Activated B cell treated with CpG ODN at 0.5 μM for 24 hours (primary cell): ENCODE measurements at places on chromosomes 11 and 22.

DNA sequence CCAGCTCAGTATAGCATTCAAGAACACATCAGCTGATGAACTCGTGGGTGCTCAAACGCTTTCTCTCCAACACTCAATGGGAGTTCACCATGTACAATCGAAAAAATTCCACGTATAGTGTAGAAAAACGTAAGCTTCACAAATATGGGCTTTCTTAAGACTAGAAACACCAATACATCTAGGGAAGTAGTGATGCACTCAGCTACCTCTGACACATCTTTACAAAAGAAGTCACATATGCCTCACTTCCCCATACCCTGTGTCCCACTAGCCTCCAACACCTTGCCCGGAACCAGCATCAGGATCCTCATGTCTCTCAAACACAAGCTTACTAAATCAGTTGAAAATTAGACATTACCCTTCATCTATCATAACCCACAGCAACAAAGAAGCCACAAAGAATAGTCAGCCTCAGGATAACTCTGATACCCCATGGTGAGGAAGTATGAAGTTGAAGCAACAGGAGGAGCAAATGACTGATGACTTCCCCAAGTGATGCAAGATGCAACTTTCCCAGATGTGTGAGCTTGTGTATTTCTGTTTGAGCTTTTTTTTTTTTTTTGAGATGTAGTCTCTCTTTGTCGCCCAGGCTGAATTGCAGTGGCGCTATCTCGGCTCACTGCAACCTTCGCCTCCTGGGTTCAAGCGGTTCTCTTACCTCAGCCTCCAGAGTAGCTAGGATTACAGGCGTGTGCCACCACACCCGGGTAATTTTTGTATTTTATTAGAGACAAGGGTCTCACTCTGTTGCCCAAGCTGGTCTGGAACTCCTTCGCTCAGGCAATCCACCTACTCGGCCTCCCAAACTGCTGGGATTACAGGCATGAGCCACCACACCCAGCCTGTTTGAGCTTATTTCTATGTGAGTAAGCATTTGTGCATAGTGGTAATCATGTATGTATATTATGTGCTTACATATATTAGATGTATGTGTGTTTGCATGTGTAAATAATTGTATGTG, 8.5 kb upstream of the DENND5A start:
- no peak overlapping the region for H3K4me3 ChIP-seq
- H3K36me3 ChIP-seq: peaks cover 2% of the 10 kb centered on the region

GRCh38 chr11:19380375-19380774, 139.6 kb upstream of the E2F8 start:
- no peak overlapping the region for H3K27ac ChIP-seq
- no peaks in the 10 kb centered on the region for H3K36me3 ChIP-seq
- H3K4me3 ChIP-seq: no peak overlapping the region
- DNase-seq: no peak
- peaks cover 24% of the 10 kb centered on the region for H3K27me3 ChIP-seq

- H3K4me3 ChIP-seq: no peak overlapping the region
- no peaks in the 10 kb centered on the region for H3K27me3 ChIP-seq
- DNase-seq: no peak
- H3K27ac ChIP-seq: no peak overlapping the region
These were observed 13.1 kb upstream of the SPDYC start for GRCh38 chr11:65156926-65157325.

DNA sequence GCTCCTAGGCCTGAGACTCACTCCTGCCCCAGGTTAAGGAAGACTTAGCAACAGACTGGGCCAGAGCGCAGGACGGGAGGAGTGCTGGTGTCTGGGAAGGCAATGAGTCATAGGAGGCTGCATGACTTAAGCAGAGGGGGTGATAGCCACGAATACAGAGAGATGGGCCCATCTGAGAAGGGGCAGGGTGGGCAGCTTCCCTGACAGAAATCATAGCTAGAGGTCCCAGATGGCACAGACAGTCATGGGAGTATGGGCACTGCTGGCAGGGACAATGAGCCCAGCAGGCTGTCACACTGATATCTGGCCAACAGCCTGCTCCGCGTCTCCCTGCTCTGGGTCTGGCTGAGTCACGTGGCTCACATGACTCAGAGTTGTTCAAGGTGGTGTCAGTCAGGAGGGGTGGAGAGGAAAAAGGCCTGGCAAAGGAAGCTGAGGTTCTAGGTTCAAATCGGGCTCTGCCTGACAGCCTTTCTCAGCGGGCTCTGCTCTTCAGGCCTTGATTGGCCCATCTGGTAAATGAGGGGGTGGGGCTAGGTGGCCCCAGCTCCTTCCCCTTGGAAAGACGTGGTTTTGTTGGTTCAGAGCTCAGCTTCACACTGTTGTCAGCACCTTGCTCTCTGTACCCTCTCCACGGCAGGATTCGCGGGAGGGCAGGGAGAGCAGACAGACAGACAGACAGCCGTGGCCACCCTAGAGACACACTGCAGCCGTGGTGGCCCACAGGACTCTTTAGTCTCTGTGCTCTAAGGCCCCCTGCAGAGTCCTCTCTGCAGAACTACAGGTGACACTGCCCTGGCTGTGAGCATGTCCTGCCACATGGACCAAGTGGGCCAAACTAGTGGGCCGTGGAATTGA, 47.8 kb downstream of the DBX1 start:
- H3K4me1 ChIP-seq: peaks cover 3% of the 10 kb centered on the region
- H3K36me3 ChIP-seq: no peaks in the 10 kb centered on the region
- H3K27ac ChIP-seq: no peak overlapping the region
- peaks cover 11% of the 10 kb centered on the region for H3K27me3 ChIP-seq

DNA sequence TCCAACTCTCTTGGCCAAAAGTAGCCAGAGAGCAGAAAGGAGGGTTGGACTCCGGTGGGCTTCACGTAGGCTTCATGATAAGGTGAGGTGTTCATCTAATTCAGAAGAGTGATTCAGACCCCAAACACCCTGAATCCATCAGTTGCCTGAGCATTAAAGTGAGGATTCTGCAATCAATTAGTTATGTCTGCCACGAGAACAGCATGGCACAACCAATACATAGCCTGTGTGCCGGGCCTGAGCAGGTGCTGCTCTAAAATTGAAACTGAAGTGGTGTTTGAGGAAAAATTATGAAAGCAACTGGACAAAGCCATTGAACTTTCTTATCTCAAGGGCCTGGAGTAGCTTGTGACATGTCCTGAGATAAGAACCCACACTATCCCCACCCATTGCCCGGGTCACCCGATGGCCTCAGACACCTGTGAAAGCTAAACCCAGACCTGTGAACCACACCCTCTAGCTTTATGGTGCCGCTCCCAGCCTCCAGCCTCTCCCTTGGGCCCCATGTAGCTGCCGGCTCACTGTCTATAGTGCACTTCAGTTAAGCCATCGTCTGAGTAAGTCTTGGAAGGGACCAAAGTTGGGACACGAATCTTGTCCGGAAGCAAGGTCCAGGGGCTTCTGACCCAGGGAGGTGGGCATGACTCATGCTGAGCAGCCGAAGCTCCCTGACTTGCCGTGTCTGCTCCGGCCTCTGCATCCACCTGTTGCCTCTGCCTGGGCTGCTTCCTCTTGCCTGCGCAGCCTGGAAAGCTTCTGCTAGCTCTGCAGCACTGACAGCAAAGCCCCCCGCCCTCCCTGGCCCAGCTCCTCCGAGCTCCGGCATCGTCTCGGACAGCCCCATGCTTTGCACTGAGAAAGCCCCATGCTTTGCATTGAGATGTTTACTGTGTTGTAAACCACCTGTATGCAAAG, 5.7 kb upstream of the MYEOV start:
- no peak overlapping the region for H3K27ac ChIP-seq
- H3K27me3 ChIP-seq: peaks cover 6% of the 10 kb centered on the region
- H3K36me3 ChIP-seq: no peaks in the 10 kb centered on the region
- no peak for DNase-seq
- peaks cover 6% of the 10 kb centered on the region for H3K4me1 ChIP-seq
- H3K4me3 ChIP-seq: no peak overlapping the region
